ENCODE measurements at places on chromosomes 4 and X.
A peak's percentile ranks its signal among the peaks of the same experiment; 100 is the strongest.

GRCh38 chrX:154368630-154369448 is 5.6 kb downstream of the FLNA start:
- DNase-seq = no peak

DNA sequence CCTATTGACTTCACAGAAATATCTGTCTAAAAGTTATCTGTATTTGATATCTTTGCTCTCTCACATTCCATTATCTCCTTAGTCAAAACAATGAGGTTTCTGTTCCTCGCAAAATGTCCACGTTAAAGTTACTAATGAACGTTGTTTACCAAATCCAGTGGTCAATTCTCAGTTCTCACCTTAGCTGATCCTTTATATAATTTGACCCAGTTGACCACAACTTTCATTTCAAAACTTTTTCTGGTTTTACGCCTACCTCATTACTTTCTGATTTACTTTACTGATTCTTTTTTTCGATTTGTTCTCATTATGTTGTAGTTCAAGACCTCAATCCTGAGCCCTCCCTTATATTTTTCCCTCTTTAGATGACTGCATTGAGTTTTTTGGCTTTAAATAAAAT is 186.6 kb downstream of the IL1RAPL1 start:
- DNase-seq = no peak

DNA sequence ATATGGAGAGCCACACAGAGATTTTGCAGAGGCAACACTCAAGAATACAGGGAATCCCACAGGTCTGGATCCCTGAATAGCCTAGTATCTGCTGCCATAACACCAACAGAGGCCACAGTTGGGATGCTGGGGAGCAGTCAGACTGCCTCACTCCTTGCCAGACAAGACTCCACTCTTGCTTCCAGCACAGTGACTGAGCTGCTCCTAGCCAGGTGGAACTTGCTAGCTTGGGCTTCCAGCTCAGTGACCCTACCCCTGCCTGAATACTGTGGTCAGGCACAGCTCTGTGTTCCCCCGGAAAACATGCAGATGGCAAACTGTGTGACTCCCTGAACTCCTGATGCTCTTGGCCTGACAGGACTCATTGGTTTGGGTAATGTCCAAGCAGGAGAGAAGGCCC is 251.8 kb downstream of the KCTD8 start:
- DNase-seq = no peak

GRCh38 chr4:47471064-47471463 is 7.6 kb upstream of the COMMD8 start:
- no peak for DNase-seq

GRCh38 chr4:76659103-76659490 is 224.1 kb downstream of the SHROOM3 start:
- DNase-seq = no peak

GRCh38 chr4:142427456-142427855 is 418.6 kb downstream of the INPP4B start:
- DNase-seq = no peak

DNA sequence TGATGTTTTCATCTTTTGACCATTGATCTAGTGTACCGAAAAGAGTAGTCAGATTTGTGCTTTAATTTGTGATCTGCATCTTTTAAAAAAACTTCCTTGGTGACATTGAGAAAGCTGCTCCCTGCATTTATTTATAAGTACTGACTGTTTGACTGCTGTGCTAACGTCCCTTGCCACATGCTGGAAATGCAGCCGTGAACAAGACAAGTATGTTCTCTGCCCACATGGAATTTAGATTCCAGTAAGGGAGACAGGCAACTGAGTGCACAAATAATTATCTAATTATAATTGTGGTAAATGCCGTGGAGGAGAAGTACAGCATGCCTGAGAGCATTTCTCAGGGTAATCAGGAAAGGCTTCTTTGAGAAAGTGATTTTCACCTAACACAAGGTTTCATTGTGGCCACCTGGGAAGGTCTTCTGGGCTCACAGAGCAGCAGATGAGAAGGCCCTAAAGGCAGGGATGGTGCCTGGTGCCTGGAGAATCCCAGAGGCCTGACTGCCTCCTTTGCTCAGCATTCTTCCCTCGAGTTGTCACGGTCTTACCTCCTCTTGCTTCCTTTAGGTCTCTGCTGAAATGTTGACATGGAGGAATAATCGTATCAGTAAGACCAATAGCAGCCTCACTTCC is 55.8 kb downstream of the PTTG2 start:
- no peak for DNase-seq

GRCh38 chrX:13661735-13662288 is 8.9 kb downstream of the TCEANC start:
- DNase-seq = no peak

- no peak for DNase-seq
Observed at GRCh38 chrX:50726296-50726695, 87.7 kb downstream of the SHROOM4 start.

GRCh38 chr4:59994118-59994517 is 1206.0 kb upstream of the ADGRL3 start:
- DNase-seq = peak; percentile 7

- DNase-seq = no peak
Observed at GRCh38 chrX:21610168-21610567, 48.0 kb downstream of the KLHL34 start.

DNA sequence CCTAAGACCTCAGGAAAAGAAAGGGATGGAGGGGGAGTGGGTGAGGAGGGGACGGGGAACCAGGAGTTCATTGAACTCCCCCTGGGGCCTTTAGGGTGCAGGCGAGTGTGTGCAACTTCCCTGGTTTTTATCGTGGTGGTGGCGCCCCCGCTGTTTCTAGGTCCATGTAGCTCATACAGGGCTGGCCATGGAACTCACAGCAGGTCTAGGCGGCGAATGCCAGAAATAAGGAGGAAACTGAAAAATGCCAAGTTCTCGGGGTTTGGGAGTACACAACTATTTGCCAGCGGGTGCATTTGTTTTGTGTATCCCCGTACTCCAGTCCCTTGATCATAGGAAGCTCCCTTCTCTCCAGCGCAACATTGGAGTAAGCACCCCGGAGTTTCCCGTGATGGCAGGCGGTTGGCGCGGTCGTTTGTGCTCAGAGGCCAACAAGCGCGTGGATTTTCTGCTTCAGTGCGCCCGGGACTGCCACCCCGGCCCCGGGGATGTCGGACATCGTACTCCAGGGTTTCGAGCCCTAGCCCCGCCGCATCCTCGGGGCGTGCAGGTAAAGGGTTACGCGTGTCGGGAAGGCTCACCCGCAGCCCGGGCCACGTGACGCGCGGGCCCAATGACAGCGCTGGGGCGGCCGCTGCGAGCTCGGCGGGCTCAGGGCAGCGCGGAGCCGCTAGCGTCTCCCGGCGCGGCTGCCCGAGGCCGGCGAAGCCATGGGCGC is 208.9 kb downstream of the NWD2 start:
- peak; percentile 81 for DNase-seq

DNA sequence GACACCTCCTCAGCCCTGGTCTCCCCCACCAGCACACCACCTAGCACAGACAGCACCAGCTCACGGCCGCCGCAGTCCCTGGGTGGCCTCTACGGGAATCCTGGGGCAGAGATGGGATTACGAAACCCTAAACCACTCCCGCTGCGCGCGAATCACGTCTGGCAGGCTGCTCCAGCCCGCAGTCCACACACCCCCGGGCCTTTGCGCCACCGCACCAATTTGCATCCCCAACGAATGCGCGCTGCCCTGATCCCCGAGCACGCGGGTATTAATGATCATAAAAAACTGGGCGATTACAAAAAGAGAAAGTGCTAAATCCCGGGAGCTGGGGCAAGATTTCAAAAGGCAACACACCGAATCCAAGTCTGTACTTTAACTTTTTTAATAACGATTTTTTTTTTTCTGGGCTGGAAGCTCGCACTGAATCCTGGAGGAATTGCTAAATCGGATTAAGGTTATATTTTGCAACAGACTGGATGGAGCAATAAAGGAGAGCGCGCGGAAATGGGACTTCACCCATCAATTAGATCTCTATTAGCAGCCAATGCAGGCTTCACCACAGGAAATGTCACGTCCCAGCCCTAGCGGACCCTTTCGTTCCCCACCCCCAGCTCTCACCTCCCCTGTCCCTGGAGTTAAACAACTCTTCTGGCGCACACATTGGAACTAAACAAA is 69.8 kb upstream of the TMEM33 start:
- DNase-seq = no peak

DNA sequence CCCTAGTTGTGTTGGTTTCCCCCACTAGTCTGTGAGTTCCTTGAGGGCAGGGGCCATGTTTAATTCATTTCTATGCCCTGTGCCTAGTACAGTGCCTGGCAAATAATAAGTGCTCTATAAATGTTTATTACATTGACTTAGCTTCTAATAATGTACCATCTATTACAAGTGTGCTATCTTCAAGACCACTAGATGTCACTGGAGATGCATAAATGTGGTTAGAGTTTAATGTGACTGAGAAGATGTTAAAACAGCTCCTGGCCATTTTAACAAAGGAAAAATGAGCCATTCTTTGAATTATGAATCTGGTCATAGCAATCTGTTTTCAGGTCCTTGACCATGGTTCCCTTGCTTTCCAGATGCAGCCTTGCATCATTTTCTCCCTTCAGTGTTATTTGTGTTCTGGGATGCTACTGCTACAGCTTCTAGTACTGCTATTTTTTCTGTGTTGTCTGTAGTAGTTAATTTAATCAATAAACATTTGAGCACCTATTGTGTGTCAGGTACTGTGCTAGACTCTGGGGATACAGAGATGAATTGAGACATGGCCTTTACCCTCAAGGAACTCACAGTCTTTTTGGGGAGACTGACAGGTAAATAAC is 43.2 kb downstream of the SLC9A6 start:
- no peak for DNase-seq

- no peak for DNase-seq
Observed at GRCh38 chr4:152094970-152095700, 334.3 kb upstream of the GATB start.

DNA sequence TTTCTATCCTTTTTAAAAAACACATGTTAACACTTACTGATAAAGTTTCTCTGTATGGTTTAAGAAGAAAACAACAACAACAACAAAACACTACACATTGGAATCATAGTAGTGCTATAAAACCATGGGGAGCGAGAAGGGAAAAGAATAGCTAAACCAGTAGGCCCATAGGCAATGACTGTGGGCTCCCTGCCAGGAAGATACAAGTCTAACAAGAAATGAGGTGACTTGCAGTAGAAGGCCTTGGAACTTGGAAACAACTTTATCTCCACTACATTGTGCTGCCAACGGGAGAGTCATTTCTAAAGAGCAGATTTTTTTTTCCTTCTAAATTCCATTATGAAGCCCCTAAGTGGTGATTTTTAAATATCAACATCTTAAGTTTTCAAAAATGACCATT is 78.0 kb downstream of the GPC4 start:
- no peak for DNase-seq

GRCh38 chr4:10974371-10974770 is 289.8 kb upstream of the CLNK start:
- no peak for DNase-seq

GRCh38 chr4:81164623-81165416 is 50.2 kb downstream of the PRKG2 start:
- no peak for DNase-seq

DNA sequence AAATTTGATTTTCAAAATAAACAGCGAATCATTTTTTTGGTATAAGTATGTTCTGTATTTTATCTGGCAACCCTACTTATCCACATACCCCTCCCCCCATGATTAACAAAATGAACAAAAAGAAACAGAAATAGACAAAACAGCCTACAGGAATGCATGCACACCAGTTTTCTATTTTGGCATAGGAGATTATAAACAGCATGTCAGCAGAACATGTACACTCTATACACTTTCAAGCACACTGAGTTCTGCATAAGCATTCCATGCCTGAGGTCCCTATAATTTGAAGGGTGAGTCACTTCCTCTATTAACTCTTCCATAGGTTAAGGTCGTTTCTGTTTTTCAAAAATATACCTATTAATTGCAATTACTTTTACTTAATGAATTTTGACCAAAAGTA is 28.0 kb upstream of the ZNF280C start:
- no peak for DNase-seq

- no peak for DNase-seq
Observed at GRCh38 chrX:46366381-46367207, 178.6 kb downstream of the ZNF674 start.

- no peak for DNase-seq
Observed at GRCh38 chrX:50106051-50106675, 94.6 kb downstream of the AKAP4 start.

- no peak for DNase-seq
Observed at GRCh38 chrX:42946544-42947194, 168.7 kb upstream of the PPP1R2C start.

DNA sequence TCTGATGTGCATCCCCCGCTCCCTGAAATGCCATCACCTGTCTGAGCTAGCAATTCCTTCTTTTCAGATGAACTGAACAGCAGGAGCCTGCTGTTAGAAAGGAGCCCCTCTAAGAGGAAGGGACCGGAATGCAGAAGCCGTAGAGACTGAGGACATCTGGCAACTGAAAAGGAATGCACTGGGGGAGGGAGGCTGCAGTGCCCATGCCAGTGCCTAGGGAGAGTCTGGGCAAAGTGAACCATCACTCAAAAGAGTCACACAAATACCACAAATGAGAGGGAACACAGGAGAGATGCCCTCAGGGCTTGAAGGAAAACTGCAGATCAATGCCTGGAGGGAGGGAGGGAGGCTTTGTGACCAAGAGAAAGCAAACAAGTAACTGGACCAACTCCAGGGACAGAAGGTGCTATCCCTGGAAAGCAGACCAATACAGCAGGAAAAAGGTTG is 93.9 kb upstream of the CBR4 start:
- DNase-seq = no peak

DNA sequence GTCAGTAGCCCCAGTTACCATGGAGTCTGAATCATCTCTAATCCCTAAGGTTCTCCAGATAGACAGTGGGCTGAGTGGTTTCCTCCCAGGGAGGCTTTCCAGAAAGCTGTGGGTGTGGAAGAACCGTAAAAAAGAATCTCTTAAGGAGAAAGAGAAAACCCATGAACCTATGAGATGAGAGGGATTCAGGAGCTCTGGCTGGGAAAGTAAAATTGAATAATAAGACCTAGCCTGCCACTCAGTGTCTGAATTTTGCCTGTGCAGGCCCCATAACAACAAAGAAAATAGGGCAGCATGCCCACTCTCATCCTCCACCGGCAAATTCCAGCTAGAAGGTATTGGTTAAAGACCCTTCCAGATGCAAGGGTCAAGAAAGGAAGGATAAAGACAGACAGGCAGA is 16.9 kb downstream of the AWAT2 start:
- no peak for DNase-seq

GRCh38 chrX:96715481-96715880 is 30.8 kb downstream of the DIAPH2 start:
- DNase-seq = no peak

Measured in head of caudate nucleus (tissue), 42 donors.